ENCODE measurements at places on chromosomes 7 and 10.

DNA sequence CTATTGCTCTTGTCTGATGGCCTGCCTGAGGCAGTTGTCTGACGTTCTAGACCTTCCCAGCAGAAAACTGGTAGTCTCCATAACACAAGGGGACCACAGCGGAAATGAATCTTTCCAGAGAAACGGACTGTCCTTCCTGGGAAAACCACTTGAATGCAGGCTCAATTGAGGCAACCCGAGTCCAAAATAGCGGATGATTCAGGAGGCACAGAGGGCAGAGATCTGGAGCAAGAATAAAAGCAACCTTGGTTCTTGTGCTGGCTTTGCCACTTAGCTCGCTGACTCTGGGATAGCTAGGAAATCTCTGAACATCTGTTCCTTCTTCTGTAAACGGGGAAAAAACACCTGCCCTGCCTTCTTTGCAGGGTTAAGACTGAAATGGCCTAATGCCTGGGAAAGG is 178.8 kb downstream of the NEURL1 start:
- DNase-seq, result no peak

DNA sequence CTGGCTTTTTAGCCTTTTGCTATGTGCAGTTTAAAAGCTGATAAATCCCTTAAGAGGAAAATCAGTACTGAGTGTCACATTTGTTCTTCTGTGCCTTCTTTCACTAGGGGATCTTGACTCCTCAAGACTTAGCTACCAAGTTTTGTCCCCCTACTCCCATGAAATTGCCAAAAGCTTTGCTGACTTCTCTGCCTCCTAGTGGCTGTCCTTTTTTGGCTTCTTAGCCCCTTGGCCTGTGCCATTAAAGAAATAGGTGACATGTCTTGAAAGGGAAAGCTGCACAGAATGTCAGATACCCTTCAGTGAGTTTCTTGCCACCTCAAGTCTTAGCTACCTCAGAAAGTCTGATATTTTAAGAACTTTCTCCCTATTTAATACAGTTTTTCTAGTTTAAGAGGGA is 10.5 kb downstream of the MKLN1 start:
- DNase-seq, result no peak

- no peak for DNase-seq
These were observed 162.5 kb downstream of the MAGI2 start for GRCh38 chr7:79290841-79291497.

DNA sequence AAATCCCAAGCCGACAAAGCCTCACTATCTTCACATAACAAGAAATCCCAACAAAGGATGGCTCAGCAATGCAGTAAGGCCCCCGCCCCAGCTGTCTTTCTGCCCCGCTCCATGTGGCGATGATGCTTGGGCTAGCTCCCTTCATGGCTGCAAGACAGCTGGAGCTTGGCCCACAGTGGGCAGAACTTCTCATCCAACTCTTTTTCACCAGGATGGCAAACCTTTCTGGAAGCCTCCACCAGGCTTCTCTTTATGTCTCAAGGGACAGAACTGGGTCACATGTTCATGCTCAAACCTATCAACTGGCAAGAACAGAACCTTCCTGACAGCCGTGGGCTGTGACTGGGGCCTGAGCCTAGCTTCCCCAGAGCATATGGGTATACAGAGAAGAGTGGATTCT is 260.5 kb upstream of the MKLN1 start:
- DNase-seq, result no peak

GRCh38 chr10:15483215-15484075 is 112.4 kb upstream of the FAM171A1 start:
- DNase-seq, result no peak

- DNase-seq, result no peak
These were observed 261.2 kb downstream of the GLI3 start for GRCh38 chr7:41975849-41976248.

Data from SW480 (cell line).